ENCODE measurements at places on chromosomes 3 and 15. TPM values are rescaled to one million over a fixed set of nuclear protein-coding genes. Genes with fewer than 3 reads are reported as not detected.
A peak's percentile ranks its signal among the peaks of the same experiment; 100 is the strongest.

DNA sequence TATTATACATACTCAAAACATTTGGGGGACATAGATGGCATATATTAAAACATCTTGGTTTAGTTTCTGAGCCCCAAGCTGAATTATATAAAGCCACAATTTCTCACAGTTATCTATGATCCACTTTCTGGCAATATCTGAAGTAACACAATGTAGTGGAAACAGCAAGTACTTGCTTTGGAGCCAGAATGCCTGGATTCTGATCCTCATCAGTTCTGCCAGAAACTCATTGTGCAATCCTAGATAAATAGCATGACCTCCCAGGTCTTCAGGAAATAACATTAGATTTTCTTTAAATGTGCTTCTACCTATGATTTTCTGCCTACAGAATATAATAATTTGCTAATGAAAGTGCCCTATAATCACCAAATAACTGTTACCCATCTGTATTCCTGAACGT lies 544.9 kb downstream of the NAALADL2 start:
- no peak for DNase-seq

GRCh38 chr3:134232151-134232550 lies 18.5 kb downstream of the RYK start:
- DNase-seq, result peak; percentile 39

- peak; percentile 73 for DNase-seq
Measured at GRCh38 chr15:42845581-42845980, 75.0 kb downstream of the TTBK2 start.

- peak; percentile 96 for DNase-seq
Measured at GRCh38 chr3:71425491-71426071, 157.9 kb downstream of the FOXP1 start.

DNA sequence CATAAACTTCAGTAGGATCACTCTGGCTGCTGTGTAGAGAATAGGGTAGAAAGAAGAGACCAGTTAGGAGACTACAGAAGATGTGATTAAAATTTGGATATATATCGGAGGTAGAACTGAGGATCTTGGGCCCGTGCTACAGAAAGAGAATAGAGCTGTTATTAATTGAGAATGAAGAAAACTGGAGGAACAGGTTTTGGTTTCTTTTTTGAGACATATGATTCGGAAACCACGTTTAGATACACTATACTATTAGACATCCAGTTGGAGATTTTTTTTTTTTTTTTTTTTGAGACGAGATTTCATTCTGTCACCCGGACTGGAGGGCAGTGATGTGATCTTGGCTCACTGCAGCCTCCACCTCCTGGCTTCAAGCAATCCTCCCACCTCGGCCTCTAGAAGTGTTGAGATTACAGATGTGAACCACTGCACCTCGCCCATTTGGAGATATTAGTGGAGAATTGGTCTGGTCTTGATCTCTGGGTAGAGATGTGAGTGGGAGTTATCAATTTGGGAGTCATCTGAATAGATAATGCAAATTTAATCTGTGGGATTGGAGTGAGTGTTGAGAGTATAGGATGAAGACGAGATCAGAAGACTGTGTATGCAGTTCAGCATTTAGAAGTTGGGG lies 50.9 kb downstream of the TCF12 start:
- DNase-seq, result peak; percentile 52

GRCh38 chr3:8776406-8776805 lies 7.0 kb upstream of the OXTR start:
- DNase-seq, result peak; percentile 86

- DNase-seq, result no peak
Measured at GRCh38 chr3:44495636-44496415, 18.4 kb upstream of the ZNF445 start.

- DNase-seq, result no peak
Measured at GRCh38 chr15:72271221-72271620, 1.1 kb downstream of the PARP6 start.

DNA sequence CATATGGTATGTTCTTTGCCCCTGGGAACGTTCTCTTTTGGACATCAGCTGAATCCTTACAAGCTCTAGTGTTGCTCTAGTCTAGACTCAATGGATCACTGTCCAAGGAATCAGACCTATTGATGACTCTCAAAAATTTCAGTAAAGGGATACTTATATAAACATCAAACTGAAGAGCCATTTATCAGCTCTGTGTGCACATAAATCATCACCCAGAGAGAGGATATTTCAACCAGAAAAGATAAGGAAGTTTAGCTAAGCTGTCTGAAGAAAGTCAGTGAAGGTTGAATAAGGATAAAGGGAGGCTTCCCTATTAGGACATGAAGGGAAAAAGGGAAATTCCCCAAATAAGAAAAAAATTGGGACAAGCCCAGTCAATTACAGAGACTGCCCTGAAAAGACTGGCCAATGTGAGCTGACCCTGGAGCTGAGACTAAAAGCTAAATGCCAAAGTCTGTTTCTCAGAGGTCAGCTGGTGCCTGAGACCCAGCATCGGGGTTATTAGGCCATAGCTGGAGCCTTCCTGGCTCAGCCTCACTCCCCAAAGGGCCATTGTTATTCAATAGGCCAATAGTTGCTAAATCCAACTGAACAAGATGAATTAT lies 424.1 kb upstream of the THBS1 start:
- DNase-seq, result no peak

DNA sequence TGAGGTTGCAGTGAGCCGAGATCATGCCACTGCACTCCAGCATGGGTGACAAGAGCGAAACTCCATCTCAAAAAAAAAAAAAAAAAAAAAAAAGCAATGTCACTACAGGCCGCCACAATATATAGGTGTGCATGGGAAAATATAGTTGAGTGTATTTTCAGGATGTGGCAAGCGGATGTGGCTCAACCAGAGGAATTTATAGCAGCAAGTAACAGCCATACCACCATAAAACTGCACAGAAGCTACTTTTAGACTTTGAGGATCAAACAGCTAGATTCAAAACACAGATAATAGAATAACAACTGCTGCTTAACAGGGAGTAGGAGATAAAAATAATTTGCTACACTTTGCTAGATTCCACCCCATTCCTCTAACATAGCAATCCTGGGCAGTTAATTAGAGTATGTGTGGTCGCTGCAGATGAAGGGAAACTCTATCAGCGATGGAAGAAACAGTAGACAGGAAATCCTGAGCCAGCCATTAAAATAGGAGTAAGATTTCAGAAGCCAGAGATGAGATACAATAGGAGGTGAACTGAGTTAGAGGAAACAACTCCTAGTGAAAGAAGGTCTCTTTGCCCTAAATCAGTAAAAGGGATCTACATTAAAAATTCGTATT lies 318.7 kb upstream of the STT3B start:
- no peak for DNase-seq

DNA sequence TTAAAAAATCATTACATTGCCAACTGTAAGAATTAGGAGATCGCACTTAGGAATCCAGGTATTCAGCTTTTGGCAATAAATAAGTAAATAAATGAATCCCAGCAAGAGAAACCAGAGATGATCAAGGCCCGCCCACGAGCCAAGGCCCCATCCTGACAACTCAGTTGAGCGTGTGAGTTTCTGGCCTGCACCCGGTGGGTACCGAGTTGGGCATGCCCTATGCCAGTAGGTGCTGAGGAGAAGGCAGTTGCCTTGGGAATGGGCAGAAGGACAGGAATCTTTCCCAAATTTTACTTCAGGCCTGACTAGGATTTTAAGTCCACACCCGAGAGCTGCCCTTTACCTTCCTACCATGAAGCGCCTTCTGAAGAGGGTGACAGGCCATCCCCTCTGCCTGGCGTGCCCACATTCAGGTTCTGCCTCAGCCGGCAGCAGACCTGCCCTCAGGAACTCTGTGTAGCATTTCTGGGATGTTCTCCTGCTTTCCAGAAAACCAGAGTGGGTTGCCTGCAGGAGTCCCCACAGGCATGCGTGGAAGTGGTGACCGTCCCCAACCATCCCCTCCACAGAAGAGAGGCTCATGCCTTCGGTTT lies 99.3 kb upstream of the ALDH1A3 start:
- no peak for DNase-seq

Gene GOLGA8S
- polyA plus RNA-seq, result not detected

Gene EFHB
- polyA plus RNA-seq, result 0.09 TPM

Gene GABRR3
- not detected for polyA plus RNA-seq

Gene GPR171
- not detected for polyA plus RNA-seq

Gene NPTN
- polyA plus RNA-seq, result 206 TPM

Gene LRTM1
- not detected for polyA plus RNA-seq

Gene ISG20
- 7.9 TPM for polyA plus RNA-seq

Gene RASGRP1
- not detected for polyA plus RNA-seq

Gene MYZAP
- polyA plus RNA-seq, result 1.0 TPM

Gene CMTM6
- polyA plus RNA-seq, result 43.6 TPM

Gene GASK1A
- 0.20 TPM for polyA plus RNA-seq
